NCI-H1092 treated with DMSO at 0.1 percent for 48 hours (cell line): ENCODE measurements at places on chromosomes 12 and 14.

GRCh38 chr14:105093431-105094192 lies 28.4 kb upstream of the GPR132 start:
- DNase-seq = no peak

DNA sequence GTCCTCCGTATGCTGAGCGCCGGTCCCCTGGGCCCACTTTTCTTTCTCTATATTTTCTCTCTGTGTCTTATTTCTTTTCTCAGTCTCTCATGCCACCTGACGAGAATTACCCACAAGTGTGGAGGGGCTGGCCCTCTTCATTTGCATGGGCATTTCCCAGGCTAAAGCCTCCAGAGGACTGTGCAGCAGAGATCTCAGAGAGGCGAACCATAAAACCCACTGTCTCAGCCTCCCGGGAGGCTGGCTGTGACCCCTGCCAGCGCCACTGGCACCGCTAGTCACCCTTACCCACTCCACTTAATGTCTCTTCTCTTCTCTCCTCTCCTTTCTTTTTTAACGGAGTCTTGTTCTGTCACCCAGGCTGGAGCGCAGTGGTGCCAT lies 7.1 kb upstream of the SERPINA9 start:
- no peak for DNase-seq

DNA sequence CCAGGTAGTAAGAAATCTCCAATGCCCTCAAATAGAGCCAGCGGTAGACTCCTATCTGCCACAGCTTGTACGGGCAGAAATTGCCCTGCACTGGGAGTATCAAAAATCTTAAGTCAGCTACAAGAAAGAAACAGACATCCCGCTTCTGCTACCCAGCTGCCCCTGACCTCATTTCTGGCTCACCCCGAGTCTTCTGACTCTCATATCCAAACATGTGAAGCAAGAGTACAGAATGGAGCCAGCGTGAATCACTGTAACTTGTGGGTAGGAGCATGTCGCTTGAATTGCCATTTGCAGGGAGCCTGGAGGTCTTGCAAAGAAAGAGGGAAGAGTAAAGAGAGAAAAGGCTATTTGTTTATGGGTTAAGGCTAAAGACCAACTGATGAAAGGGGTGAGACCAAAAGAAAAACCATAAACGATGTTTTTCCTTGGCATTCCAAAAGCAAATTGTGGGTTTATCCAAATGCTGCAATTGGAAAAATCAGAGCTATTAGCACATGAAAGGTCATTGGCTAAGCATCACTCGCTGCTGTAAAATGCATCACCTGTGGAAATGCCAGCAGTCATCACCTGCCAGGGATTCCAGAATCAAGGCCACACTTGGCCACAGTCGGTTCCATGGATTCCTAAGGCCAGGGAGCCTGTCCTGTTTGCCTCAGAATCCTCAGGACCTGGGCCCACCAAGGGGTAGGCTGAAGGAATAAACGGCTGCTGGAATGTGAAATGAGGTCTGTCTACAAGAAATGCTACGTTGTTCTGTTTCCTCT lies 86.6 kb downstream of the FOXN3 start:
- DNase-seq = no peak

DNA sequence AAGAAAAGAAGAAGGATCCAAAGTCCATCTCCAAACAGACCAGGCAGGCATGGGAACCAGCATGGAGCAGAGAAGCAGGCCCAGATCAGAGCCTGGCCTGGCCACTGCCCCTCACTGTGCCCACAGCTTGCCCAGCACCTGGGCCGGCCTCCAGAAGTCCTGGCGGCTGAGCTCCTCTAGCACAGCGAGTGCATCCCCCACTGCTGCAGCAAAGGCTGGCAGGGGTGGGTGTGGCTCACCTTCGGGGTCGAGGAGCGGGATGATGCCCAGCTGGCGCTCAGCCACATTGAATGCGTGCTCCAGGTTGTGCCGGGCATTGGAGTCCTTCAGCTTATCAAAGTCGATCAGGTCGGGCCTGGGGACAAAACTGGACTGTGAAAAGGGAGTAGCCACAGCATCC lies 78.7 kb downstream of the SPTB start:
- DNase-seq = no peak

DNA sequence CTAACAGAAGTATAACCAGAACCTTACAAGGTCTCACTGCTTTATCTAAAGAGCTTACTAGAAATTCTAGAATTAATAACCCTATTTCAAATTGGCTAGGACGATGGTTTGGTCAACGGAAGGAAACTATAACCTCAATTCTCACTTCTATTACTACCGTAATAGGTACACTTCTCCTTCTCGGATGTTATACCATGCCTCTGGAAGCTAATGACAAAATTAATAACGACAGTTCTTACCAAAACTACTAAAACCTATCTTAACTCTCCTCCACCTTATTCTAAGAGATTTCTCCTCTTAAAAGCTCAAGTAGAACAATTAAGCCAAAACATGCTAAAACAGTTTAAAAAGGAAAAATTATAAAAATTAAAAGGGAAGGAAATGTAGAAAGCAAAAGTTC lies 23.7 kb upstream of the UBC start:
- DNase-seq = no peak

- DNase-seq = no peak
Observed at GRCh38 chr12:93297032-93297431, 80.7 kb upstream of the NUDT4 start.

DNA sequence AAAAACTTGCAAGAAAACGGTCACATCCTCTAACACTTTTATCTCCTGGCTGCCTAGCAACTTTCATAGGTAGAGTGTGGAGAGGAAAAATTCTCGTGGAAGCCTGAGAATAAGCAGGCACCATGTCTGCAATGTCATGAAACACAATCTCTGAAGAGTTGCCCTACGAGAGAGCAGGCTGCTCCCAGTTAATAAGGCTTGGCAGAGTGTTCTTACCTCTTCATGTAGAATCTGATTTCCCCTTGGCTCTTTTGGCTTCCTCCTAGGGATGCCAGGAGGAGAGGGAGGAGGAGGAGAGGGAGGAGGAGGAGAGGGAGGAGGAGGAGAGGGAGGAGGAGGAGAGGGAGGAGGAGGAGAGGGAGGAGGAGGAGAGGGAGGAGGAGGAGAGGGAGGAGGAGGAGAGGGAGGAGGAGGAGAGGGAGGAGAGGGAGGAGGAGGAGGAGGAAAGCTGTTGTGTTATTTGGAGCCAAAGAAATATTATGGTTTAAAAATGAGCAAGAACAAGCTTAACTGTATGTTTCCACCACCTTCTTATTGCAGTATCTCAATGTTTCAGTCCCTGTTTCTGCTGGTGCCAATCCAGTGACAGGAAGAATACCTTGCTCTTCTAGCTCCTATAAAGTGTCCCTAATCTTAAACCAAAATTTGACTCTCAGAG lies 52.9 kb downstream of the EGLN3 start:
- no peak for DNase-seq

- no peak for DNase-seq
Observed at GRCh38 chr12:33437598-33437997, 2.0 kb downstream of the SYT10 start.
